Uterus (tissue), 4 donors: ENCODE measurements at places on chromosomes 2 and 18. TPM values are rescaled to one million over a fixed set of nuclear protein-coding genes. Genes with fewer than 3 reads are reported as not detected.

- H3K27me3 ChIP-seq, result no peaks in the 10 kb centered on the region
- H3K4me3 ChIP-seq, result no peak overlapping the region
- H3K27ac ChIP-seq, result no peak overlapping the region
- no peaks in the 10 kb centered on the region for H3K36me3 ChIP-seq
- no peak for DNase-seq
Measured at GRCh38 chr2:55957142-55957541, 33.6 kb upstream of the EFEMP1 start.

DNA sequence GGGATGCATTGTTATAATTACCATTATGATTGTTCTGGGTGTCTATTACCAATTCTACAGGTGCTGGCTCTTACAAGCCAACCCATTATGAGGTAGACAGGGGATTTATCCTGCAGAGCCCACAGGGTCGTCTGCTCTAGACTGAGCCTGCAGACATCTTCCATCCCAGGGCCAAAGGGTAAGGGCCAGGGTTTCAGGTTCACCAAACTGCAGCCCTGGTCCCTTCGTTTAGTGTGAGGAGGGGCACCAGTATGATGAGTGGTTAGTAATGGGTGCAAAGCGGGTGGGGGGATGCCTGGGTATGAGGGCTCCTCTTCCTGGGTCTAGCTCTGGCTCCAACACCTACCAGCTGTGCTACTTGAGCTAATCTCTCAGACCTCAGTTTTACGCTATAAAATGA lies 1.2 kb upstream of the ARID5A start:
- no peaks in the 10 kb centered on the region for H3K36me3 ChIP-seq
- peaks cover 18% of the 10 kb centered on the region for H3K4me1 ChIP-seq
- H3K27ac ChIP-seq, result peak overlapping the region; percentile 100
- no peaks in the 10 kb centered on the region for H3K27me3 ChIP-seq
- no peak overlapping the region for H3K4me3 ChIP-seq
- DNase-seq, result no peak

GRCh38 chr2:100236166-100236565 lies 86.1 kb downstream of the LONRF2 start:
- DNase-seq, result no peak
- no peaks in the 10 kb centered on the region for H3K27me3 ChIP-seq
- no peak overlapping the region for H3K27ac ChIP-seq
- no peaks in the 10 kb centered on the region for H3K36me3 ChIP-seq
- no peak overlapping the region for H3K4me3 ChIP-seq

GRCh38 chr18:27608742-27609141 lies 423.6 kb upstream of the CHST9 start:
- H3K4me1 ChIP-seq, result no peaks in the 10 kb centered on the region
- no peak overlapping the region for H3K27ac ChIP-seq
- no peaks in the 10 kb centered on the region for H3K27me3 ChIP-seq
- H3K4me3 ChIP-seq, result no peak overlapping the region

GRCh38 chr2:71671203-71671854 lies 218.0 kb downstream of the DYSF start:
- H3K4me1 ChIP-seq, result no peaks in the 10 kb centered on the region
- H3K27me3 ChIP-seq, result no peaks in the 10 kb centered on the region
- H3K27ac ChIP-seq, result no peak overlapping the region
- no peaks in the 10 kb centered on the region for H3K36me3 ChIP-seq
- DNase-seq, result no peak
- no peak overlapping the region for H3K4me3 ChIP-seq

- no peak overlapping the region for H3K4me3 ChIP-seq
- no peaks in the 10 kb centered on the region for H3K36me3 ChIP-seq
- H3K4me1 ChIP-seq, result no peaks in the 10 kb centered on the region
- no peak overlapping the region for H3K27ac ChIP-seq
Measured at GRCh38 chr18:57837917-57838548, 34.9 kb upstream of the ATP8B1 start.

DNA sequence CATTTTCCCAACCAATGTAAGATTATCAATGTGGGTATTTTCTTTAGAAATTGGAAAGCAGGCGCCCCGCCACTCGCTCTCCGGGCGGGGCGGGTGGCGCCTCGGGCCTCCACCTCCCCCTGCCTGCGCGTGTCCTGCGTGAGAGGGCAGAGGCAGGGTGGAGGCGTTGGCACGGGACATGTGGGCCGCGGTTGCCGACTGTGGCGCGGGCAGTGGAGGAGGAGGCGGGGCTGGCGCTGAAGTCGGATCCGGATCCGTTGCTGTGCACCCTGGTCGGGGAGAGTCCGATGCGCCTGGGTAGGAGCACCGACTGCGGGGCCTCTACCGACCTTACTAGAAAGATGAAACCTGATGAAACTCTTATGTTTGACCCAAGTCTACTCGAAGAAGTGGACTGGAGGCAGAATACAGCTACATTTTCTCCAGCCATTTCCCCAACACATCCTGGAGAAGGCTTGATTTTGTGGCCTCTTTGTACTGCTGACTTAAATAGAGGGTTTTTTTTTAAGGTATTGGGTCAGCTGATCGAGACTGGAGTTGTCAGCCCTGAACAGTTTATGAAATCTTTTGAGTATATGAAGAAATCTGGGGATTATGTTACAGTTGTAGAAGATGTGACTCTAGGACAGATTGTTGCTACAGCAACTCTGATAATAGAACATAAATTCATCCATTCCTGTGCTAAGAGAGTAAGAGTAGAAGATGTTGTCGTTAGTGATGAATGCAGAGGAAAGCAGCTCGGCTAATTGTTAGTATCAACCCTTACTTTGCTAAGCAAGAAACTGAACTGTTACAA lies 37.9 kb downstream of the PMS1 start:
- no peak overlapping the region for H3K4me3 ChIP-seq
- H3K27me3 ChIP-seq, result no peaks in the 10 kb centered on the region

DNA sequence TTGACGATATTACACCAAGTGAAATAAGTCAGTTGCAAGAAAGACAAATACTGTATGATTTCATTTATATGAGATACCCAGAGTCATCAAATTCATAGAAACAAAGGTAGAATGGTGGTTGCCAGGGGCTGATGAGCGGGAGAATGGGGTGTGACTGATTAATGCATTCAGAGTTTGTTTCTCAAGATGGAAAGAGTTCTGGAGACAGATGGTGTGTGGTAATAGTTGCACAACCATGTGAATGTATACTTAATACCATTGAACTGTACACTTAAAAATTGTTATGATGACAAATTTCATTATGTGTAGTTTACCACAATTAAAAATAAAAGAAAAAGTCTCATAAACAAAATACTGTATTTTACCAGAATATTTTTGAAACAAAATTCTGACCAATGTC lies 117.3 kb downstream of the PIGN start:
- H3K4me1 ChIP-seq, result no peaks in the 10 kb centered on the region
- H3K4me3 ChIP-seq, result no peak overlapping the region
- no peak overlapping the region for H3K27ac ChIP-seq
- H3K36me3 ChIP-seq, result no peaks in the 10 kb centered on the region
- H3K27me3 ChIP-seq, result no peaks in the 10 kb centered on the region

DNA sequence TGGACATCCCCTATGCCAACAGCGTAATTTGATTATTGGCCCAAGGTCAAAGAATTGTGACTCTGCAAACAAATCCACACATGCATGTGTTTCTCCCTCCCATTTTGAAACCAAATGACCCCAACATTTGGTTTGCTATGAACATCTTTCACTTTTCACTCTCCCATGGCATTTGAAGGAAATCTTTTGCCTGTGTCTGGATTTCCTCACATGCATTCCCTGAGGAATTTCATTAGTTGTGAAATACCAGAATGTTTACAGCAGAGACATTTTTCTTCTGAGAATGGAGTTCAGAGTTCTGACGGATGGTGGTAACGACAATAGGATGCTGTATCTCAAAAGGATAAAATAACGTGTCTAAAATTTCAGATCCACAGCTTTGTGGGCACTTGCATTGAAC lies 60.3 kb upstream of the LMAN1 start:
- no peaks in the 10 kb centered on the region for H3K27me3 ChIP-seq
- H3K4me3 ChIP-seq, result no peak overlapping the region
- H3K27ac ChIP-seq, result peak overlapping the region; percentile 44
- H3K36me3 ChIP-seq, result no peaks in the 10 kb centered on the region
- no peak for DNase-seq

DNA sequence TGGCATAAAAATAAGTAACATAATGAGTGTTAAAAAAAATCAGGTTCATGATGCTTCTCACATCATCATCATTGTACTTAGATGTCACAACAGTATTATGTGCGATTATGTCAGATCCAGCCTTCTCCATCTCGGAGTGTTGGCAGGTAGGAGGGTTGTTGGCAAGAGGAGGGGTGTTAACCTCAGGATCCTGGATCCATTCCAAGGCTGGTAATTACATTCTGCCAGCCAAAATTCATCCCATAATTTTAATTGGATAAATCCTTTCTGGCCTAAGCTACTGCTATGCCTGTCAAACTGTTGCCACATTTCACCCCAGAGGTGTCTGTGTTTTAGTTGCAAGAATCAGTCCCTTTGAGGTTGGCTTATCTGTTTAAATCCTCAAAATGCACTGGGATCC lies 891 bp upstream of the FTCDNL1 start:
- H3K27ac ChIP-seq, result no peak overlapping the region
- H3K27me3 ChIP-seq, result no peaks in the 10 kb centered on the region
- no peaks in the 10 kb centered on the region for H3K36me3 ChIP-seq

GRCh38 chr18:12990123-12990475 lies 1.1 kb upstream of the CEP192 start:
- H3K4me1 ChIP-seq, result peaks cover 7% of the 10 kb centered on the region
- DNase-seq, result no peak
- peak overlapping the region; percentile 99 for H3K4me3 ChIP-seq
- no peaks in the 10 kb centered on the region for H3K27me3 ChIP-seq

DNA sequence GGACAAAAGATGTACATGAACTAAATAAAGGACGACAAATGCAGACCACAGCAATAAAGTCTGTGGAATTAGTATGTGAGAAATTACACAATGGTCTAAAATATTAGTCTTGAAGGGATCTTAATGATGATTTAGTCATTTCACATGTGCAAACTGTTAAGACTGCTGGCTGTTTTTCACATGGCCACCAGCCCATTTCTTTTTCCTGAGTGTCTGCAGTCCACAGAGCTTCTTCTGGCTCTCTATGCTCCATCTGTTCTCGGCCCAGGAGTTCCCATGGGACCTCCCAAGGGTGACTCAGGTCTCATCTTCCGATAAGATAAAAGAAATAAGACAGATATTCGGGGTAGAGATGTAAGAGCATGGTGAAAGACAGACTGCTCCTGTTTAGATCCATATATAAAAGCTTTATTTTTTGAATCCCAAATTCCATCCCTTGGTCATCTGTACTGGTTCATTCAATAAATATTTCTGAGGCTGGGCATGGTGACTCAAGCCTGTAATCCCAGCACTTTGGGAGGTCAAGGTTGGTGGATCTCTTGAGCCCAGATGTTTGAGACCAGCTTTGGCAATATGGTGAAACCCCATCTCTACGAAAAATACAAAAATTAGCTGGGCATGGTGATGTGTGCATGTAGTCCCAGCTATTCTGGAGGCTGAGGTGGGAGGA lies 20.1 kb downstream of the IL1RL1 start:
- H3K27me3 ChIP-seq, result no peaks in the 10 kb centered on the region
- H3K4me3 ChIP-seq, result no peak overlapping the region
- no peak overlapping the region for H3K27ac ChIP-seq
- no peaks in the 10 kb centered on the region for H3K36me3 ChIP-seq

DNA sequence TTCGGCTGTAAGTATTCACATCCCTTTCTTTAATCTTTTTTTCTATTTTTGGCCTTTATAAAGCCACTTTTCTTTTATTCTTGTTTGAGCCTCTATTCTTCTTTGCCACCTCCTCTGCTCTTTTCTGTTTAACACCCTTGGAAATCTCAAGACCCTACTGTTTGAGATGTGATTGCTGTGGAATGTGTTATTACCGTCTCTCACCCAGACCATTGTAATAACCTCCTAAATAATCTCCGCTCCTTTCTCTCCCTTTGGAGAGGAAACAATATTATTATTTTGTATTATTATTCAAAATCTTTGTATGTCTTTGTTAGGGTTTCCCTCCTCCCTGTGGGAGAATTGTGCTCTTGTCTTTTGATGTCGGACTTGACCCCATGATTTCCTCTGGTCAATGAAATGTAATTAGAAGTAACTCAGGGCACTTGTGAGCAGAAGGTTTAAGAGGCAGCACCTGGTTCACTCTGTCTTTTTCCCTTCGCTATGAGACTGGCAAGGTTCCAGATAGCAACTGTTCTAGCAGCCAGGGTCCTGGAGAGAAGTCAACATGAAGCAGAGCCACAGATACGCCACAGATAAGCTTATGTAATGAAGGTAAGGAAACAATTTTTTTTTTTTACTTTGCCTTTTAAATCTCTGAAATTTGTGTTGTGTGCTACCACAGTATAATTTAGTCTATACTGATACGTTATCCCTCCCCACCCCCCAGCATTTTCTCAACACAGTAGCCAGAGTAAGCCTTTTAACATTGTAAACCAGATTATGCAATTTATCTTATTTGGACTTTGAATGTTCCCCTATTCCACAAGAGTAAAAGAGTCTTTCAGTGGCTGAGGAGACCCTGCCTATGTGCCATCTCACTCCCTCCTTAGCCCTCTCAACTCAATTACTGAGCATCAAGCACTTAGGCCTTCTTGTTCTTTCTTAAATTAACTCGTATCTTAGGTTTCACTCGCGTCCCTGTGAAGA lies 601.2 kb upstream of the ZNF804A start:
- no peak for DNase-seq
- no peak overlapping the region for H3K27ac ChIP-seq
- no peaks in the 10 kb centered on the region for H3K4me1 ChIP-seq

- DNase-seq, result no peak
- peak overlapping the region; percentile 58 for H3K4me3 ChIP-seq
- peak overlapping the region; percentile 92 for H3K27ac ChIP-seq
- no peaks in the 10 kb centered on the region for H3K27me3 ChIP-seq
- H3K4me1 ChIP-seq, result peaks cover 7% of the 10 kb centered on the region
Measured at GRCh38 chr2:219228911-219229304, 528 bp downstream of the ATG9A start.

- H3K4me3 ChIP-seq, result no peak overlapping the region
- H3K27me3 ChIP-seq, result no peaks in the 10 kb centered on the region
- no peak for DNase-seq
- no peaks in the 10 kb centered on the region for H3K36me3 ChIP-seq
- H3K4me1 ChIP-seq, result no peaks in the 10 kb centered on the region
- H3K27ac ChIP-seq, result peak overlapping the region; percentile 15
Measured at GRCh38 chr2:36568516-36569246, 29.3 kb downstream of the FEZ2 start.

GRCh38 chr2:30641765-30642345 lies 165.4 kb downstream of the CAPN13 start:
- no peak overlapping the region for H3K4me3 ChIP-seq
- H3K27me3 ChIP-seq, result no peaks in the 10 kb centered on the region
- no peaks in the 10 kb centered on the region for H3K36me3 ChIP-seq
- no peak for DNase-seq

DNA sequence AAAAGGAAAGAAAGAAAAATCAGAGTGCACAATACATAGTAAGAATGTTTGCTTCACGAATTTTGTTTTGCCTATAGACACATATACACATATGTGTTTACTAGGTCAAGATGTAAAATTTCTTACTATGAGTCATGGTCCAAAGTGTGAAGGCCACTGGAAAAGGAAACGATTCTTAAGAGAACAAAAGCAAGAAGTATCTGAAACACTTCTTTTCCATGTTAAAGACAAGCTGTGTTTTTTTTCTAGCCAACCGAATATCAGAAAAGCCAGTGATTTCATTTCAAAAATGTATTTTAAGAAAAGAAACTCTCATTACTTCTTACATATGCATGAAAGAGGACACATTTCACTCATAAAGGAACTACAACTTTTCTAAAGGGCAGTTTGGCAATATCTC lies 24.9 kb downstream of the PECR start:
- no peak overlapping the region for H3K27ac ChIP-seq
- no peak for DNase-seq
- no peaks in the 10 kb centered on the region for H3K4me1 ChIP-seq
- no peak overlapping the region for H3K4me3 ChIP-seq
- no peaks in the 10 kb centered on the region for H3K27me3 ChIP-seq

Gene THUMPD2
- 7.6 TPM for total RNA-seq

Gene STK17B
- 27.9 TPM for total RNA-seq

Gene ALPI
- total RNA-seq, result not detected

Gene SGPP2
- 8.6 TPM for total RNA-seq

Gene VSNL1
- total RNA-seq, result 0.29 TPM

Gene ARHGEF4
- total RNA-seq, result 11.3 TPM

Gene DSEL
- total RNA-seq, result 11.6 TPM

Gene TUBA3E
- not detected for total RNA-seq
